ENCODE measurements at places on chromosomes 12 and 14.
A peak's percentile ranks its signal among the peaks of the same experiment; 100 is the strongest.

GRCh38 chr12:14402697-14403096 is 37.2 kb downstream of the ATF7IP start:
- peak overlapping the region; percentile 94 for H3K27ac ChIP-seq
- no peak overlapping the region for H3K4me3 ChIP-seq
- peaks cover 34% of the 10 kb centered on the region for H3K4me1 ChIP-seq
- DNase-seq = no peak
- H3K36me3 ChIP-seq = peaks cover 34% of the 10 kb centered on the region

DNA sequence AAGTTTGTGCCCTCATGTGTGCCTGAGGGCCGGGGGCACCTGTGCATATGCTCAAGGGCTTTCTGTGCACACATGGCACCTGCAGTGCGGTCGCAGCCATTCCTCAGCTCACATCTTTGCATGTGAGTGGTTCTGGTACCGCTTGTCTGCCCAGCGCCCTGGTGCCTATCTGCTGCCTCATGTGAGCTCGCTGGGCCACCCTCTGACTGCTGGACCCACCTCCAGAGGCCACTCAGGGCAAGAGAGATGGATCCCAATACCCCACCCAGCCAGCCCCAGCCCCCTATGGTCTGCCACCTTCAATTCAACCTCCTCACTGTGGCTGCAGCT is 5.4 kb upstream of the AMN start:
- H3K27me3 ChIP-seq = no peaks in the 10 kb centered on the region
- H3K4me1 ChIP-seq = no peaks in the 10 kb centered on the region
- no peaks in the 10 kb centered on the region for H3K36me3 ChIP-seq
- no peak overlapping the region for H3K4me3 ChIP-seq
- no peak overlapping the region for H3K27ac ChIP-seq

DNA sequence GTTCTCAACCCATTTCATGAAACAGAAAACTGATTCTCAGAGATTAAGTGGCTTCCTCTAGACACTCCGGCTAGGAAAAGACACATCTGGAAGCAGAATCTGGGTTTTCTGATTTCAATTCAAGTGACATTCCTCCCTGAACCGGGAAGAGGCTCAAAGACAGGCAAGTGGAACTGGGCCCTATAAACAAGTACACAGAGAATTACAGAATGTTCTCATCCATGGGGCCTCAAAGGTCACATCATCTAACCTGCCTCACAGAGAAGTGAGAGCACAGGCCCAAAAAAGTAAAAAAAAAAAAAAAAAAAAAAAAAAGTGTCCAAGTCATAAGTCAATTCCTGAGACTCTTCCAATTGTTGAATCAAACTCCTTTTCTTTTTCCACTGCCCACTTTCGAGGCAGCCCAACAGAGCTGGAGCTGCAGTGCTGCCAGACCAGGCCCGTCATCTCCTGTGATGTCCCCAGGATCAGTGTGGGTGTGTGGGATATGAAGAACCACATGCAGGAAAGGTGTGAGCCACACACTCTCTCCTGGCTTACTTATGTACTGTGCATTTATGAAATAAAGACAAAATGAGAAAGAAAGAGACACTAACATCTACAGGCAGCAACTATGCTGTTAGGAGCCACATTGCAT is 2.8 kb upstream of the KRT1 start:
- H3K4me1 ChIP-seq = no peaks in the 10 kb centered on the region
- H3K27ac ChIP-seq = no peak overlapping the region
- no peaks in the 10 kb centered on the region for H3K36me3 ChIP-seq
- H3K27me3 ChIP-seq = peaks cover 93% of the 10 kb centered on the region
- H3K4me3 ChIP-seq = no peak overlapping the region

DNA sequence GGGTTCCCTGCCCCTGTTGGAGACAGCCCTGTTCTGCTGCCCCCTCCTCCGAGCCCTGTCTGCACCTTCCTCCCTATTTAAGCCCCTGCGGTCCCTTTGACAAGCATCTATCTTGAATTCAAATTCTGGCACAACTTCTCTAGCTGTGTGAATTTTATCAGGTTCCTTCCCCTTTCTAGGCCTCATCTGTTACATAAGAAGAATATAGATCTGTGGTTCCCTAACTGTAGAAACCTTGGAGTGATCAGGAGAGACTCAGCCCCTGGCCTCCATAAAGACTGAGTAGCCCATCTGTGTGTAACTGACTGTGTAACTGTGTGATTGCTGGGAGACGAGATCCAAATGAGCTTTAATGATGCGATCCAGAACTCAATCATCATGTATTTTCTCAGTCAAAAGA is 13.0 kb upstream of the RACGAP1 start:
- H3K27me3 ChIP-seq = peaks cover 1% of the 10 kb centered on the region
- no peak overlapping the region for H3K4me3 ChIP-seq
- peaks cover 20% of the 10 kb centered on the region for H3K4me1 ChIP-seq
- no peak overlapping the region for H3K27ac ChIP-seq
- DNase-seq = no peak

GRCh38 chr12:103908877-103909276 is 21.3 kb upstream of the HSP90B1 start:
- no peak for DNase-seq
- H3K27me3 ChIP-seq = peaks cover 8% of the 10 kb centered on the region
- H3K36me3 ChIP-seq = no peaks in the 10 kb centered on the region
- peaks cover 15% of the 10 kb centered on the region for H3K4me1 ChIP-seq

- H3K27me3 ChIP-seq = peaks cover 32% of the 10 kb centered on the region
- H3K4me1 ChIP-seq = peaks cover 7% of the 10 kb centered on the region
- H3K36me3 ChIP-seq = no peaks in the 10 kb centered on the region
- no peak overlapping the region for H3K27ac ChIP-seq
- no peak for DNase-seq
Measured at GRCh38 chr12:68930178-68930577, 2.8 kb downstream of the CPM start.

- no peak overlapping the region for H3K4me3 ChIP-seq
- no peak for DNase-seq
- no peak overlapping the region for H3K27ac ChIP-seq
- H3K27me3 ChIP-seq = no peaks in the 10 kb centered on the region
- H3K4me1 ChIP-seq = no peaks in the 10 kb centered on the region
- no peaks in the 10 kb centered on the region for H3K36me3 ChIP-seq
Measured at GRCh38 chr12:100348657-100349454, 8.0 kb upstream of the SLC17A8 start.

DNA sequence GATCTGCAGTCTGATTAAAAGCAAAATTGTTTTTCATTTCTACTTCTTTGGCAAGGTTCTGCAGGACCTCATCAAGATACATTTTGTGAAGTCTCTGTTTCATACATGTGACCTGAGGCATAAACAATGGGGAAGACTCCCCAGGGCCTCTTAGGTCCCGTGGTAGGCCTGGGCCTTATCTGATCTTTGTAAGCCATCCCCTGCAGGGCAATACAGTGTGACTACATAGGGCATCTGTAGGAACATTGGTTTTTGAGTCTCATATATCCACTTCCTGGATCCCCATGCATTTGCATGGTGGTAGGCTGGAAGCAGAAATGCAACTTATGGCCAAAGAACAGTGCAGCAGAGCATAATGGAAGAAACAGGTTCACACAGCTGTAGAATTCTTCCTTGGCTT is 6.0 kb downstream of the FAR2 start:
- H3K36me3 ChIP-seq = no peaks in the 10 kb centered on the region
- H3K27ac ChIP-seq = no peak overlapping the region
- peaks cover 4% of the 10 kb centered on the region for H3K27me3 ChIP-seq
- H3K4me3 ChIP-seq = no peak overlapping the region

- no peak overlapping the region for H3K27ac ChIP-seq
- no peaks in the 10 kb centered on the region for H3K36me3 ChIP-seq
- no peak for DNase-seq
- no peaks in the 10 kb centered on the region for H3K27me3 ChIP-seq
- H3K4me1 ChIP-seq = no peaks in the 10 kb centered on the region
- H3K4me3 ChIP-seq = no peak overlapping the region
Measured at GRCh38 chr12:17588968-17589367, 501.0 kb downstream of the RERGL start.

GRCh38 chr14:61296719-61297502 is 15.8 kb upstream of the TMEM30B start:
- H3K27ac ChIP-seq = no peak overlapping the region
- peaks cover 13% of the 10 kb centered on the region for H3K4me1 ChIP-seq
- no peak overlapping the region for H3K4me3 ChIP-seq
- H3K27me3 ChIP-seq = no peaks in the 10 kb centered on the region
- H3K36me3 ChIP-seq = no peaks in the 10 kb centered on the region

GRCh38 chr12:24718617-24719016 is 230.3 kb downstream of the BCAT1 start:
- H3K4me1 ChIP-seq = peaks cover 3% of the 10 kb centered on the region
- DNase-seq = no peak
- peaks cover 2% of the 10 kb centered on the region for H3K36me3 ChIP-seq
- no peaks in the 10 kb centered on the region for H3K27me3 ChIP-seq
- no peak overlapping the region for H3K27ac ChIP-seq

DNA sequence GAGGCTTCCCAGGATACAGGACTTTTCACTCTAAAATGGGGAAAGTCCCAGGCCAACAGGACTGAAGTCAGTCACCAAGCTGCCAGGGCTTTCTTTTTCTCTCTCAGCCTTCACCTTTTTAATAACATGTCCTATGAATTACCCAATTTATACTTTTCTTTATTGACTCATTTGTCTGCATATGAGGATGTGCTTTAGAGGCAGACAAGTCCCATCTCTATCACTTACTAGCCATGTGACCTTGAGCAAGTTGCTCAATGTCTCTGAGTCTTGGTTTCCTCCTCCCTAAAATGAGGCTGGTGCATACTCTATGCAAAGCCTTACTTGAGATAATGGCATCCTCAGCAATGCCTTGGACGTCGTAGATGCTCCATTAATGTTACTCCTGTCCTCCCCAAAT is 98.1 kb upstream of the TMPO start:
- no peaks in the 10 kb centered on the region for H3K36me3 ChIP-seq
- H3K4me1 ChIP-seq = peaks cover 43% of the 10 kb centered on the region
- H3K27ac ChIP-seq = peak overlapping the region; percentile 99
- H3K27me3 ChIP-seq = no peaks in the 10 kb centered on the region
- DNase-seq = no peak
- no peak overlapping the region for H3K4me3 ChIP-seq

DNA sequence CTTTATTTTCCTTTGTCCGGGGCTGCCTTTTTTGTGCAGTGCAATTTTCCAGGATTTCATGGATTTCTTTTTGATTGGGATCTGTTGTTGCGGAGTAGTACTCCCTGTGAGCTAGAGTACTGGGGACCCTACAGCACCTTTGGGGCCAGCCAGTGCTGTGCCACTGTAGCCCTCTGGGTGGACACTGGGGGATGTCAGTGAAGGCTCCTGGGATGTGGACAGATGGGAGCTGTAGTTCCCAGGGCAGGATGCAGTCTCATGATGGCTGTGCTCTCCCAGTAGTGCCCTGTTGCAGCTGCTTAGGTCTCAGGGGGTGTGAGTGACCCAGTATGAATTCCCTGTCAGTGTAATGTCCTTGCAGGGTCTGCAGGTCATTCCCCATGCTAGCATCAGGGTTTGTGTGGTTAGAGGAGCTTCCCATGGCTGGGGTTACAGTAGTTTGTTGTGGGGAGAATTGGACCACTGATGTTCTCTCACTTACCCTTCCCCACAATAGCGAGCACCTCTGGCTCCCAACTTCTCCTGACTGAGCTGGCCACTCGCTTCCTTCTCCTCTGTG is 72.2 kb downstream of the BRMS1L start:
- no peak for DNase-seq
- no peak overlapping the region for H3K4me3 ChIP-seq
- no peaks in the 10 kb centered on the region for H3K36me3 ChIP-seq
- no peak overlapping the region for H3K27ac ChIP-seq

GRCh38 chr12:110538869-110539622 is 36.9 kb downstream of the RAD9B start:
- peaks cover 19% of the 10 kb centered on the region for H3K4me1 ChIP-seq
- H3K27ac ChIP-seq = no peak overlapping the region
- H3K4me3 ChIP-seq = no peak overlapping the region
- H3K36me3 ChIP-seq = peaks cover 7% of the 10 kb centered on the region
- no peaks in the 10 kb centered on the region for H3K27me3 ChIP-seq

GRCh38 chr14:68346556-68347343 is 446.1 kb downstream of the ZFP36L1 start:
- H3K4me3 ChIP-seq = no peak overlapping the region
- peaks cover 13% of the 10 kb centered on the region for H3K36me3 ChIP-seq
- no peaks in the 10 kb centered on the region for H3K27me3 ChIP-seq
- no peak for DNase-seq

DNA sequence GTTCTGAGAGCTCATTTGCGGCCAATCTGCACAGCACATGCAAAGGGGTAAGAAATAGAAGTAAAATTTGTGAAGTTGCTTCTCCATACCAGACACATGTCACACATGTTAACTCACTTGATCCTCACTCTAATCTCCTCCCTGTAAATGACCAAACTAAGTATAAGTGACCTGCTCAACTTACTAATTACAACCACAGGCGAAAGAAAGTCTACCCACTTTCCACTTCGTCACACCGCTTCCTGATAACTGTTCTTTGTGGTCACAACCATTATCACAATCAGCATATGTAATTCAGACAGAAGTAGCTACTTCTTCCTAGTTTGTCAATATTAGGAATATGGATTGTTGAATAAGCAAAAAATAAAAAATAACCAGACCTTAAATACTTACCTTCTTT is 293.7 kb upstream of the CLEC14A start:
- peaks cover 6% of the 10 kb centered on the region for H3K4me1 ChIP-seq
- H3K36me3 ChIP-seq = no peaks in the 10 kb centered on the region
- no peak overlapping the region for H3K27ac ChIP-seq
- no peak for DNase-seq

GRCh38 chr14:87705439-87705896 is 287.5 kb downstream of the GALC start:
- no peaks in the 10 kb centered on the region for H3K36me3 ChIP-seq
- H3K27me3 ChIP-seq = peaks cover 16% of the 10 kb centered on the region
- no peak overlapping the region for H3K27ac ChIP-seq
- no peak overlapping the region for H3K4me3 ChIP-seq
- no peak for DNase-seq

GRCh38 chr12:41032386-41032785 is 155.7 kb upstream of the PDZRN4 start:
- H3K27ac ChIP-seq = no peak overlapping the region
- no peak for DNase-seq
- peaks cover 5% of the 10 kb centered on the region for H3K4me1 ChIP-seq
- H3K27me3 ChIP-seq = no peaks in the 10 kb centered on the region
- H3K4me3 ChIP-seq = no peak overlapping the region
- H3K36me3 ChIP-seq = no peaks in the 10 kb centered on the region

DNA sequence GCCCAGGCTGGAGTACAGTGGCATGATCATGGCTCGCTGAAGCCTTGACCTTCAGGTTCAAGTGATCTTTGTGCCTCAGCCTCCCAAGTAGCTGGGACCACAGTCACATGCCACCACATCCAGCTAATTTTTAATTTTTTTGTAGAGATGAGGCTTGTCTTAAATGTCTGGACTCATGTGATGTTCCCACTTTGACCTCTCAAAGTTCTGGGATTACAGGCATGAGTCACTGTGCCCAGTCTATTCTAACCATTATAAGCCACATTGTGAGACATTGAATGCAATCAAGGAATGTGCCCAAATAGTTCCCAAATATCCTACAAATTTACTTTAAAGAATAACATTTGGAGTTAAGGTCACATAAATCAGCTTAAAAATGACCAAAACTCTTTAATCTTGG is 130.7 kb upstream of the ARID2 start:
- H3K4me1 ChIP-seq = peaks cover 4% of the 10 kb centered on the region
- DNase-seq = no peak
- H3K4me3 ChIP-seq = no peak overlapping the region
- H3K27me3 ChIP-seq = peaks cover 2% of the 10 kb centered on the region
- no peak overlapping the region for H3K27ac ChIP-seq
